ENCODE measurements at places on chromosomes 1 and 21.
A peak's percentile ranks its signal among the peaks of the same experiment; 100 is the strongest.

GRCh38 chr1:175127565-175127964 lies 59.9 kb downstream of the TNN start:
- no peak for DNase-seq

DNA sequence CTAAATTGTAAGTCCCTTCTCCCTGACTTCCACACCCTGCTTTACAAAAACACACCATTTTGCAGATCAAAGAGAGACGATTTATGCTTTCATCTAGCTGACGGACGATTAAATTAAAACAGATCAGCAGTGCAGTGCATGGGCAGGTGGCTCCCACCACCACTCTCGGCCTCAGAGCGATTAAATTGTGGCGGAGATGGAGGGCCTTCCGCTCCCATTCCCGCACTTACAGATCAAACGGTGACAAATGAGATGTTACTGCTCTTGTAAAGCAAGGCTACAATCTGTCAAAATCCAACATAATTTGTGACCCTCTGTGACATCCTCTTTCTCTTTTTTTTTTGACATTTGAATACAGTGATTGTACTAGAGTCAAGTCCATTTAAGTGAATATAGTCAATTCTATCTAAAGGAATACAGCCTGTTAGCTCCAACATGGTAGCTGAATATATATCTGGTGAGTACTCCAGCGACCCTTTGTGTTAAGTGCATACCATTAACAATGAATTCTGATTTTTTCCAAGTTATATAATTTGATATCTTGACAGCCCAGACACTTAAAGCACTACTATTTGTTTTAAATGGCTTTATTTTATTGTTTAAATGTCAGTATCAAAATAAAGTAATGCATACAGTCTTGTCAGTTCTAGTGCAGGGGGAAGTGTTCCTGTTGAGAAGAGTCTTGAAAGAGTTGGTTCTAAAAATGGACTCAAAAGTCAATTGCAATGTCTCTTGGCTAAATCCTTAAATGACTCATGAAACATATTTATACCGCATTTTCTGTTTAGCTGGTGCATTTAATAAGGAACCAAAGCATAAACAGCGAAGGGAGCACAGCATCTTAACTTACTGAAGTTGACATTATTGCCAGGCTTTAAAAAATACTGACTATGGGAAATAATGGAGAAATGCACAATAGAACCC lies 109.0 kb downstream of the ESRRG start:
- DNase-seq, result no peak

- DNase-seq, result no peak
Observed at GRCh38 chr1:185672719-185673360, 61.4 kb upstream of the HMCN1 start.

- no peak for DNase-seq
Observed at GRCh38 chr1:225462429-225462713, 34.5 kb upstream of the LBR start.

- no peak for DNase-seq
Observed at GRCh38 chr1:205568469-205569361, 63.1 kb downstream of the ELK4 start.

GRCh38 chr21:32316361-32317215 lies 17.9 kb downstream of the MRAP start:
- DNase-seq, result no peak

DNA sequence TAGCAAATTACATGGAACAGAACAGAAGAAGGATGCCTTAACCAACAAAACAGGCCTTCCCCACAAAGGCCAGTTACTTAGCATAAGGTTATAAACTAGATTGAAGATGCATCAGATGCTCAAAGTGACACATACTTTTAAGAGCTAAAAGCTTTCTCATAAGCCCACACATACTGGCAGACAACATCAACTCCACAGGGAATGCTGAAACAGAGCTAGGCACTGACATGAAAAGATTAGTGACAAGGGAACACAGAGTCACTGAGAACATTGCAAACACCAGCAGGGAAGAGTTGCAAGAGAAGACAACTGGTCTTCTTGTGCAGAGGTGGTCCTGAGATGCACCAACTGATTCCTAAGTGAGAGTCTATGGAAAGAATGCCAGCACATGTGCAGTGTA lies 6.9 kb downstream of the TTC13 start:
- DNase-seq, result no peak

DNA sequence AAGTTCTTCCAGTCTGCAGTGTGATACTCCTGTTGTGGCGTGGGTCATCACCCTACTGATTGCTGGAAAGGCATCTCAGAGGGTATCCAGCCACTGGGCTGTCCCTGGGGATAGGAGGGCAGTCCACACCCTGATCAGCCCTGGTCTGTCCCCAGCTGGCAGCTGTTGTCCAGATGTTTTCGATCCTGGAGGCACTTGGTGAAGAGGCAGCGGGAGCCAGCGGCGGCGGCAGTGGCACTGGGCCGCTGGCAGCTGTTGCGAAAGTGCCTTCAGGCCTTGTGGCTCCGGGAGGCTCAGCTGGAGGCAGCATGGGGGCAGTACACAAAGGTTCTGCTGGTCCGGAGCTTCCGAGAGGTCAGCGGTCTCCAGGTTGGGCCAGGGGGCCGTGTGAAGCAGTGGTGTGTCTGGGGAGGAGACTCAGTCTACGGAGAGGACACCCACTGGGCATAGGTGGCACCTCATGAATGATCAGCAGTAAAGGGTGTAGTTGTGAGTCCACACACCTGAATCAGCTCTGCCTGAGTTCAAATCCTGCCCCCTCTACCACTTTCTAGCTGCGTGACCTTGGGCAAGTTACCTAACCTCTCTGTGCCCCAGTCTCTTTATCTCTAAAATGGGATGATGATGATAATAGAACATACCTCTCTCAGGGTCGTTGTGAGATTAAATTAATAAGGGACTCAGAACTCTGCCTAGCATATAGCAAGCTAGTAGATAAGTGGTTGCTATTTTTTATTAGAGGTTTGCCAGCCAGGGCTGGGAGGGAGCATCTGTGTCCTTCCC lies 6.1 kb downstream of the C1orf167 start:
- DNase-seq, result no peak

GRCh38 chr1:236066828-236067386 lies 2.0 kb upstream of the NID1 start:
- DNase-seq, result no peak

GRCh38 chr1:109817881-109818270 lies 54.2 kb upstream of the EPS8L3 start:
- no peak for DNase-seq

GRCh38 chr1:199553104-199553503 lies 474.4 kb upstream of the NR5A2 start:
- no peak for DNase-seq

DNA sequence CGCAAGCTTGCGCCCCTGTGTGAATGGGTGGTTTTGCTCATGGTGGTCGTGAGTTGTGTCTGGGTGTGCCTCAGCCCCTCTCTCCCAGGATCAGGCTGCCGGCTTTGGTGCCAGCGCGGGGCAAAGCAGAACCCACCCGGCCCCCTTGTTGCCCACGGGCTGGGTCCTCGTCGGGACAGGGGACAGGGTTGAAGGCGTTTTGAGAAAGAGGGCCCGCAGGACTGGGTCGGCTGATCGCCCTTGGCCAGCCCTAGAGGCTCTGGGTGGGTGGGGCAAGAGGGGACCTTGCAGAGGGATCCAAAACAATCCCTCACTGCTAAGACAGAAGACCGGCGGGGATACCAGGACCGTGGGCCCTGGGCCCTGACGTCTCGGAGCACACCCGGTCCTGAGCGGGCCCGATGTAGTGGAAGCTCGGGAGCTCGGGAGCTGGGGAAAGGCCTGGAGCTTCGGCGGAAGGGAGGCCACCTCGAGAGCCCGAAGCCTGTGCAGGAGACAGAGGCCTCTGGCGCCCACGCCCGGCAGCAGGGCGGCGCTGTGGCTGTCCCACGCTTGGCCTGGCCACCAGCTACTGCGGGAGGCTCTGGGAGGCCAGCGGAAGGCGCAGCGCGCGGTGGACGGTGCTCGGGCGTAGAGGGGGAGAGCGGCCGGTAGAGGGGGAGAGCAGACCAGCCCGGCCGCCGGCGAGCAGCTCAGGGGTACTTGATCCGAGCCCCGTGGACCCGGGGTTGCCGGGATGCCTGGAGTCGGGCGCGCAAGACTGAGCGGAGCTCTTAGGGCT lies 2.8 kb upstream of the ZNF678 start:
- DNase-seq, result no peak

DNA sequence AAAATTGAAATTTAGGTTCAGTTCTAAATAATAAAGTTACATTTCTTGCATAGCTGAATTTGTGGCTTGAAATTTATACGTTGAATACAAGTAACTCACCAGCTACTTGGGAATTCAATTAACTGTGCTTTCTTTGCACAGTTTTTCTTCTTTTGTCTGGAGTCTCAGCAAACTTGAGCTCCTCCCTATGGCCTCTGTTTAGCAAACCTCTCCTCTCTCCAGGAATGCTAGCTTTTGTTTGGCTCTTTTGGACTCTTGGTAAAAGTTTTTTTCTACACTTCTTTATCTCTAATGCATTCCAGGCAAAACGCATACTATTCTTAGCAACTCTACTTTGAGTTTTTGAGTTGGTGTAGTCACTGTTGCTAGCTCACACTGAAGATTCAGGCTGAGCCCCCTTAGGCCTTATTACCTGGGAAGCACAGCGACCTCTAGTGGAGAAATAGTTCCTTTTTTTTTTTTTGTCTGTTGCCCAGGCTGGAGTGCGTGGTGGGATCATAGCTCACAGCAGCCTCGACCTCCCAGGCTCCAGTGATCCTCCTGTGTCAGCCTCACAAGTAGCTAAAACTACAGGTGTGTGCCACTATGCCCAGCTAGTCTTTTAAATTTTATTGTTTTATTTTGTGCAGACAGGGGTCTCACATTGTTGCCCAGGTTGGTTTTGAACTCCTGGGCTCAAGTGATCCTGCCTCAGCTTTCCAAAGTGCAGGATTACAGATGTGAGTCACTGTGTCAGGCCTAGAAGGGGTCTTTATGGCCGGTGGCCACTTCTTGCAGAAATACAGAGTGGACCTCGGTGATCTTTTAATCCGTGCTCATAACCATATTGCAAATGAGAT lies 61.7 kb downstream of the CASQ2 start:
- peak; percentile 7 for DNase-seq

DNA sequence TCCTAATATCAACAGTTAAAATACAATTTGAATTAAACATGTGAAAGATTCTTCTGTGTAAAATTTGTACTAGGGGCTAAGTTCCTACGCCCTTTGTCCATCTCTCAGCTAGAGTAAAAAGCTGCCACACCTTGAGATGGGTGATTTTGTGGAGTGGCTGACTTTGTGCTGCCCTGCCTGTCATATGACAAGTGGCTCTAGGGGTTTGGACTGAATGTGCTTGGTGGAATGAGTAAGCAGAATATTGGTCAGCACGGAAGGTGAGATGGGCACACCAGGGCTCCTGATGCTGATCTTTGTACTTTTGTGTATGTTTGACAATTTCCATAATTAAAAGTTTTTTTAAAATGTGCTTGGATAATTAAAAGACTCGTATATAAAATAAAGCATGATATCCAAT lies 133.6 kb upstream of the SLC45A1 start:
- DNase-seq, result no peak

All from NCI-H1417 treated with DMSO at 0.1 percent for 48 hours (cell line).